ENCODE measurements at places on chromosomes 7 and 10. TPM values are rescaled to one million over a fixed set of nuclear protein-coding genes. Genes with fewer than 3 reads are reported as not detected.

Gene HDAC9
- total RNA-seq: 0.40 TPM

Gene SEC24C
- 66.6 TPM for total RNA-seq

Gene FGFR2
- total RNA-seq: 0.45 TPM

Gene UNCX
- total RNA-seq: not detected

Gene TCAF2
- total RNA-seq: 0.75 TPM

Gene RHOBTB1
- 9.6 TPM for total RNA-seq

Gene PON1
- 1.0 TPM for total RNA-seq

Gene FMC1
- 33.4 TPM for total RNA-seq

Gene PDE1C
- total RNA-seq: 3.3 TPM

Gene PAPOLB
- not detected for total RNA-seq

Gene GRID1
- 0.41 TPM for total RNA-seq

Gene MYPN
- 2.3 TPM for total RNA-seq

Gene PTER
- 13.9 TPM for total RNA-seq

Gene CPA2
- total RNA-seq: not detected

Gene UCMA
- total RNA-seq: not detected

Gene ITIH2
- 0.27 TPM for total RNA-seq

Gene CHST3
- total RNA-seq: 35.6 TPM

Gene NPFFR1
- not detected for total RNA-seq

Gene ARL4A
- 84.4 TPM for total RNA-seq

Gene ATP6V0E2
- total RNA-seq: 61.1 TPM

Gene LRRC61
- 0.15 TPM for total RNA-seq

Gene SEMA3D
- total RNA-seq: not detected

Gene PNLIPRP2
- not detected for total RNA-seq

Gene NPSR1
- total RNA-seq: not detected

Gene AGR2
- total RNA-seq: 104 TPM

Measured in A549 treated with ZK216348 at 1 μM for 4 hours (cell line).